Activated CD4-positive, alpha-beta memory T cell treated with anti-CD3 and anti-CD28 coated beads, Interleukin-2, amount 10 ng/mL, durations not matched to agents 7 days and 5 days (primary cell): ENCODE measurements at places on chromosomes 5 and 9.

DNA sequence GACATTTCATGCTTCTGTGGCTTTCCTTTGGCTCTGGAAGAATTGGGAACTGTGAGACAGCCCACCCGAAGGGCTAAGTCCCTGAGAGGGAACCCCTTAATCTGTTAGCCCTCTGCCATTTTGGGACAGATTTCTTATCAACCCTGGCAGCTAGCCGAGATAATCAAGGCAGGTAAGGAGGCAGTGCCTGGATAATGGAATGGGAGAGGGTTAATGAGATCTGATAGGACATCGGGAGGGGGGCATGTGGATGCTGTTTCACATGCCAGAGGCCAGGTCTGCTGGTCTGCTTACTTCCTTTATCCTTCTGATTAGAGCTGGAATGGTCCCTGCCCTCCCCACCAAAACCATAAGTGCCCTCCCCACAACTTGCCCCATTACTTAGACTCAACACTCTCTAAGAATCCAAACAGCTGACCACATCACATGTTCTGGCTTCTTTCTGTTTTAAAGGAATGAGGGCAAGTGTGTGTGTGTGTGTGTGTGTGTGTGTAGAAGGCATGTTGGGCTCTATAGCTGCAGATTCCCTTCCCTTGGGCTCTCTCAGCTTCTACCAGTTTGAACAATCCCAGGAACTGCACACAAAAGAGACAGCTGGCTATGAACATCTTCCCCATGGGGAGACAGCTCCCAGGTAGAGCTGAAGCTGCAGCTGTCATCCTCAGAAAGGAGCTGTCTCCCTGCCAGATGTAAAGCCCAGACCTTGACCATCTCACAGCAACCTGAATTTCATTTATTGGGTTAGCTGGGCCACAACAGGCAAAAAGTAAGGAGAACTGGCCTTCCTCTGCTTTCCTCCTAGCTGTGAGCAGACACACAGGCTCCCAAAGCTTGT lies 221.3 kb downstream of the PIK3R1 start:
- DNase-seq = no peak

DNA sequence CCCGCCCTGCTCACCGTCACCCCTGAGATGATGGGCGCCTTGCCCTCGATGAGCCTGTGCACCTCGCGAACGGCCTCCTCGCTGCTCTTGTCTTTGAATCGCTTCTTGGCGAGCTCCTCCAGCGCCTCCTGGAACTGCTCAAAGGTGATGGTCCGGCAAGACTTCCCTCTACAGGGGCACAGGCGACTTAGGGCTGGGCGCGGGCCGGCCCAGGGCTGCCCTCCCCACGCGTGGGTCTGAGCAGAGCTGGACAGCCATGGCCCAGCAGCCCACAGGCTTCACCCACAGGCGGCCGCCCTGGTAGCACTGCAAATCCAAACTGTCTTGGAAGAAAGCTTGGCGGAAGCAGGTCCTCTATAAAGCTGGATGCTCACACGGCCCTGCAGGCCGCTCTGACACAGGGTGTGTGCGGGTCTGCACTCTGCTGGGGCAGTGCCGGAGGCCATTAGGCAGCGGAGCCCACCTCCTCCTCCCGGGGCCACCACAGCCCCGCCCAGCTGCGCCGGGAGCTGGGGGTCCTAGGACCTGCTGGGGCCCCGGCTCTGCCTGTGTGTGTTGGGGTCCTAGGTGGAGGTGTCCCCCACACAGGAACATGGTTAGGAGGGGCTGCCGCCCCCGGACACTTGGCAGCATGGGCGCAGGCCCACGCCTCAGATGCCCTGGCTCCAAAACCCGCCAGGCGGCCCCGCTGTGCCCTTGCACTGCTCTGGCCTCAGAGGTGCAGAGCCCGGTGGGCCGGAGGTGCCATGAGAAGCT lies 27.0 kb downstream of the TPPP start:
- DNase-seq = no peak

GRCh38 chr5:177389241-177390169 lies 5.3 kb downstream of the SLC34A1 start:
- DNase-seq = peak; percentile 64

- no peak for DNase-seq
Measured at GRCh38 chr9:115398313-115398650, 280.3 kb upstream of the TNC start.

DNA sequence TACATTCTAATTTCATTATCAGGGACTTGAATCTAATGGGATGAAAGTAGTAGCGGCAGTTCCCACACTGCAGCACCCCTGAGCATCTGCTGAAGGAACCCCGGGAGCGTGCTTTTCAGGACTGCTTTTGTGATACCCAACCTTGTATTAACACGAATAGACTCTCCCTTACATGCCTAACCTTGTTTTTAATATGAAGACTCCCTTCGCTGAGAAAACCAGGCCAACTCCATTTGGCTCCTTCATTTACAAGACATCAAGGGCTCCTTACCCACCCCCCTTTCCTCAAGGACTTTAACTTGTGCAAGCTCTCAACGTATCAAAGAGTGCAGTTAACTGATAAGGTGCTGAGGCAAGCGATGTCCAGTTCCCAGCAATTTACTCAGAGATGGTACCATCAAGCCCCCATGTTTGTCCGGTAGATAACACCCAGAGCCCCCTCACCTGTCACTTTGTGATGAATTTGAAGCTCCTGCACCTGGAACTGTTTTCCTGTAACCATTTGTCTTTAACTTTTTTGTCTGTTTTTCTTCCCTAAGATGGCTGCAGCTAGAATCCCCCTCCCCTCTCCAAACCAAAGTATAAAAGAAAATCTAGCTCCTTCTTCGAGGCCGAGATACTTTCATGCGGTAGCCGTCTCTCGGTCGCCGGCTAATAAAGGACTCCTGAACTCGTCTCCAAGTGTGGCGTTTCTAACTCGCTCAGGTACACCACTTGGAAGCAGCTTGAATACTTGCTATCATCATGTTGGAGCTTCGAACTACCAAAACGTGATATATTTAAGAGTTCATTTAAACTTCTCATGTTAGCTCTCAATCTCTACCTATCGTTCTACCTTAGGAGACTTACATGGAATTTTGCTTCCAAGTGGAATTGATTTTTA lies 10.7 kb downstream of the HNRNPH1 start:
- DNase-seq = no peak

- DNase-seq = no peak
Measured at GRCh38 chr5:44329716-44330115, 59.5 kb downstream of the FGF10 start.

GRCh38 chr5:31066655-31067328 lies 126.7 kb upstream of the CDH6 start:
- DNase-seq = no peak
